ENCODE measurements at places on chromosomes 2 and 18.
A peak's percentile ranks its signal among the peaks of the same experiment; 100 is the strongest.

DNA sequence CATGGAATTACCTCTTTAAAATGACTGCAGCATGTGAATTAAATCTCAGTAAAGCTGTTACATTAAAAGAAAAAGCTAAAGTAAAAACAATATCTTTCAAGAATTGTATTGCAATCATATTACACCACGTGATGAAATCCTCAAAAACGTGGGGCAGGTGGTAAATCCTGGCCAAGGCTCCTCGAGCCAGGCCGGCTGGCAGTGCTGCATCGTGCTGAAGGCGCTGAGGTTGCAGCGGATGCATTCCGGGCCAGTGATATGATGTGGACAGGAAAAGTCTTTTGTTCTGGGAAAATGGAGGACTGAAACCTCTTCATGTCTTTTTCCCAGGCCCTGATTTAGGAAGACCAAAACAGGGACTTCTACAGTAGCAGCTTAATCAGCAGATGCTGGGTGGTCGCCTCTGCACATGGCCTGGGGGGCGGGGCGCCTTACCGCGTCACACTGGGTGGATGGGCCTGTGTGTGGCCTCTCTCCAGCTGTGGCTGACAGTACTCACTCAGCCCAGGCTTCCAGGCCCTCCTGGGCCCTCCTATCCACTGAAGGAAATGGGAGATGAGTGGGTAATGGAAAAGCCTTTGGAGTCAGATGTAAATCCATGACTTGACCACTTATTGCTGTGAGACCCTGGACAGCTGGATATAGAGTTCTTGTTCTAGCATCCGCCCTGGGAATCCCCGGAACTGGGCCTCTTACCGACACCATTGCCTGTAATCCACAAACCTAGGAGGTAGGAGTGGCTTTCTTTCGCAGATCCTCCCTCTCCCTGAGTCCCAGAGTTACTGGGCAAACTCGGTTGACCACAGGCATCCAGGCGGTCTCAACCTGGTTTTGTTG, 45.1 kb downstream of the PROC start:
- DNase-seq = no peak

GRCh38 chr2:203033395-203033794, 18.7 kb downstream of the NBEAL1 start:
- DNase-seq = no peak

- no peak for DNase-seq
These were observed 151.1 kb upstream of the LHCGR start for GRCh38 chr2:48906633-48907032.

- no peak for DNase-seq
These were observed 71.6 kb upstream of the SPTBN1 start for GRCh38 chr2:54384301-54385203.

- no peak for DNase-seq
These were observed 132.0 kb upstream of the CDH19 start for GRCh38 chr18:66735933-66736332.

GRCh38 chr2:72917877-72918553, 696 bp downstream of the EMX1 start:
- DNase-seq = no peak

- DNase-seq = no peak
These were observed 662.2 kb downstream of the XIRP2 start for GRCh38 chr2:167550448-167550847.

- DNase-seq = no peak
These were observed 42.6 kb downstream of the STK17B start for GRCh38 chr2:196128749-196129148.

GRCh38 chr2:159144776-159145614, 141.5 kb downstream of the WDSUB1 start:
- DNase-seq = no peak

- peak; percentile 94 for DNase-seq
These were observed at the start of gene CABYR for GRCh38 chr18:24138789-24139616. TSS of gene CABYR (plus strand) at chr18:24139062. CDS start at chr18:24143115, 4,053 bp downstream.

GRCh38 chr2:10658041-10658913, 31.5 kb downstream of the NOL10 start:
- DNase-seq = peak; percentile 60

DNA sequence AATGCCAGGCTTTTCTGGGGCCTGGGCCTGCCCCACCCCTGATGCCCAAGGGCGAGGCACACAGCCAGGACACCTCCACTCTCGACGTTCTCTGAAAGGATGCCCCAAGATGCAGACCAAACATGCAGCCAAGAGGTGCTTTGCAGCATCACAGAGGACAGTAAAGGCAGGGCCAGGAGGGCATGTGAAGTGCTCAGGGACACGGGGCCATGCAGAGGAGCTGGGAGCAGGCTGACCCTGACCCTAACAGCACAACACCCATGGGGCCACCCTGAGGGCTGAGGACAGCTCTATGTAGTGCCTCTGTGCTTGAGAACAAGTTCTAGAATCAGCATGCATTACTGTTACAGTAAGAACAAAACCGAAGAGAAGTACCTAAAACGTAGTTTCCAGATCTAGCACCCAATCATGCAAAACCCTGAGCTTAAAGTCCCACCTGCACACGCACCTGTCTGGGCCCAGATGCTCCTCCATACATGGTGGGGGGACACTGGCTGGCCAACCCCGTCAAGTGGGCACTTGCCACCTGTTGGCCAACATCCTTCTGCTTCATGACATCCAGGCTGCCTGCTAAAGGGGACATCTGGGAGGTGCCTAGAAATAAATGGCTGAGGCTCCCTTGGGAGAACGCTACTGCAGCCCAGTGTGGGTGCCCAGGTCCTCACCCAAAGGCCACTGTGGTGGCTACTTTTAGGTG, 15.4 kb downstream of the HS6ST1 start:
- no peak for DNase-seq

GRCh38 chr2:26915316-26915715, 55.1 kb upstream of the MAPRE3 start:
- DNase-seq = no peak

DNA sequence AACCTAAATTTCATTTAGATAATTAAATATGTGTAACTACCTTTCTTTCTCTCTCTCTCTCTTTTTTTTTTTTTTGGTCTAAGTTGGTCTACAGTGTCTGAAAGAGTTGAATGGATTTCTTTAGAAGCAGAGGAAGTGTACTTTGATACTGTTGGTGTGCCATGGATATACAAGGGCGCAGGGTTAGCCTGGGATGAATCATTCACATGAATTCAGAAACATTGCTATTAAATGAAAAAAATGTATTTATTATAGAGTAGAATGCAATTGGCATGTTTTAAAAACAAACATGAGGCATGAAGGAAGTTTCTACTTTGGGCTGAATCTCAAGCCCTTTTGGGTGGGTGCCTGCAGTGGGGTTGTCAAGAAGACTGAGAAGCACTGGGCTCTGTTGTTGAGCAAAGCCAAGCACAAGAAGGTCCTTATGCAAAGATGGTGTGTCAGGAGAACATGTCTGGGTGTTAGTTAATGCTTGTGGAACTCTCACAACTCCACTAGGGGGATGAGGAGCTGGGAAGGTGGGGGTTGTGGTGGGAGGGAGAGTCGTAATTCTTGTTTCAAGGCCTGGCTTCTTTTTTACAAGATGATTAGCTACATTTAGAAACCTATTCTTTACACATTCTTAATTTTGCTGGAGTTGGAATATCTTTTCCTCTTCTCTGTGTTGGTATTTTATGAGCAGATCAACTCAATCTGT, 57.9 kb downstream of the LYPD6 start:
- peak; percentile 25 for DNase-seq

GRCh38 chr2:186641807-186642321, 52.0 kb upstream of the FAM171B start:
- DNase-seq = peak; percentile 63

DNA sequence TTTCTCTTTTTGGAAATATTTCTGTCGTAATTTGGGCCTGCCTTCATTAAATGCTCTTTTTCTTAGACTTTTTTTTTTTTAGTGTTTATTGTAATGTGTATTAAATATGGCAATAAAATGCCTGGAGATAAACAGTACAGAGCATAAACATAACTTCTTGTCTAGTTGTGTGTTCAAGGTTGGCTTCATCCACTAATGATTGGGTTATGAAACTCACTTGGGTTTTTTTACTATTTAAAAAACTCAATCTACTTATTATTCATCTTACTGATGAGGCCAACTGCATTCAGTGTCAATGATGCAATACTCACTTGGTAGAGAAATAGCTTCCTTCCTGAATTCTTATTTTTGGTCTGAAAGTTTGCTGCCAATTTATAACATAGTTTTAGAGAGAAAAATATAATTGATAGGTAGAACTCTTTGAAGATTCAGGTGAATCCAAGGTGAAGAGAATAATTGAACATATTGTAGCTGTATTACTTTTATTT, 144.2 kb upstream of the NABP1 start:
- no peak for DNase-seq

GRCh38 chr18:48607056-48607984, 68.5 kb downstream of the CTIF start:
- peak; percentile 90 for DNase-seq

- no peak for DNase-seq
These were observed 799.6 kb upstream of the HS6ST1 start for GRCh38 chr2:129118296-129118695.

GRCh38 chr2:36330473-36331395, 24.8 kb upstream of the CRIM1 start:
- peak; percentile 10 for DNase-seq

DNA sequence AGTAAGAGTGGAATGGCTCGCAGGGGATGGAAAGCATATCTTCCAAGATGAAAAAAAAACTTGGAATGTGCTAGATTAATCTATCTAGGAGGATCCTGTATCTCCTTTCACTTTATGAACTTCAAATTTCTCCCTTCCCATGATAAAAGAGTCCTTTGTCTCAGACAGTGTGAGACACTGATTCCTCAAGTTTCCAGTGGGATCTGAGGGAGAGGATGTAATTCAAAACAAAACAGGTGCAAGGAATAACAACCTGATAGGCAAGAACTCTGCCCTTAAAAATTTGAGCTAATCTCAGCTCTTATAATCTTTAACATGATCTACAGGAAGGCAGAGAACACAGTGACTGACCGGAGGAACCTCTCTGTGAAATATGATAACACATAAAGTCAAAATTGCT, 162.0 kb upstream of the ZFP36L2 start:
- no peak for DNase-seq

DNA sequence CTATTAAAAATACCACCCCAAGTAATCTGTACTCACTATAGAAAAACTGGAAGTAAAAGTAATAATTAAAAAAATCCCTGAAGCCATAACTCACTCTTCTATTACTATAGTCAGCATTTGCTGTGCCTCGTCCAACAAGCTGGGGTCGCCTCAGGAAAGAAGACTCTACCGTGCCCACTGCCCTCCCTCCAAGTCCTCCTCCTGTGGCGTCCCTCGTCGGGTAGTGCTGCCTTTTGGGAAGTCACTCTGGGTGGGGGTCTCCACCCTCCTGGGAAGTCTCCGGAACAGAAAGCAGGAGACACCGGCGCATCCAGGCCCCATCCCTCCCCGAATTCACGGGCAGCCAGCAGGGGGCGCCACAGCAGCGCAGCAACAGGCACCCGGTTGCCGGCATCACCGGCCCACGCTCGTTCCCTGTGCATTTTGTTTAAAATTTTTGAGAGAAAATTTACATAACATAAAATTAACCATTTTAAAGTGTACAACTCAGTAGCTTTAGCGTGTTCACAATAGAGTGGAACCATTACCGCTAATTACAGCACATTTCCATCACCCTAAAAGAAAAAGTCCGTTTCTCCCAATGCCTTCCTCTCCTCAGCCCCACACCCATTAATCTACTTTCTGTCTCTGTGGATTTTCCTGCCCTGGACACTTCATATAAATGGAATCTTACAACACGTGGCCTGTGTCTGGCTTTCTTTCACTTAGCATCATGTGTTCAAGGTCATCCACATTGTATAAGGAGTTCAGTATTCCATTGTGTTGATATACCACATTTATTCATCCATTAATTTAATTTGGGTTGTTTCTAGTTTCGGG, 62.2 kb downstream of the ADNP2 start:
- DNase-seq = peak; percentile 65

GRCh38 chr2:217071416-217071815, 211.6 kb upstream of the TNP1 start:
- no peak for DNase-seq
